ENCODE measurements at places on chromosomes 1 and 21.

- no peak for DNase-seq
Observed at GRCh38 chr1:160664573-160665051, 17.8 kb upstream of the SLAMF1 start.

DNA sequence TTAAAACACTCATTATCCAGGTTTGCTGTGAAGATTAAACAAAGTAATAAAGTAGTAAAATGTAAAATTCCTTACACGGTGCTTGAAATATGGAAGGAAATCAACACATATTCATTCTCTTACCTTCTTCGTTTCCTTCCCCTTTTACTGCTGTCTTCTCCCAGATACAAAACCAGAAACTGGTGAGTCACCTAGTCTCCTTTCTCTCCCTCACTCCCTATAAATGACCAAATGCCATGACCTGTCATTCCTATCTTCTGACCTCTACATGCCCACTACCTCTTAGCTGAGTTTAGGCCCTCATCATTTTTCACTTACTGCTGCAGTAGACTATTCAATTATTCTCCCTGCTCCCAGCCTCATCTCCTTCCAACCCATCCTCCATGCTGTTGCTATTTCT lies 4.3 kb upstream of the NR1I3 start:
- DNase-seq = no peak

DNA sequence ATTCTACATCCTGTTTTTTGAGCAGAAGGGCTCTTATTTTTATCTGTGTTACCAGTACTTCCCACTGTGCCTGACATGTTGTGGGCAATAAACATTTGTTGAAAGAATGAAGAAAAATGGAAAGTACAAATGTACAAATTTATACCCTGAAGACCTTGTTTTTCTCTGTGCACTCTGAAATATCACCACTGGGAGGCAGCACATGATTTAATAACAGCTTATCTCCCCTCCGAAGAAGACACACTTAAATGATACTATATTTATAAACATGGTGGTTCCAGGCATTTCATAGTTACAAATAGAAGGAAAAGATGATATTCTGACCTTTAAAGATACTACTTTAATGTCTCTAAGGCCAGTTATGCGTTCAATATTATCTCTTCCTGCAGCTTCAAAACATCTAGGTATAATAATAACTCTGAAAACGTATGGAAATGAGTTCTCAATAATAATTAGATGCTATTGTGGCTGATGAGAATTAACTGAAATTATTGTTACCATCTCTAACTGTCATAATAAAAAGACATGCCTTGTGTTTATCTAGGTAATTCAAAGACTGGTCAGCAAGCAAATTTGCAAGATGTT lies 12.8 kb downstream of the DYNLT5 start:
- DNase-seq = peak; percentile 18

DNA sequence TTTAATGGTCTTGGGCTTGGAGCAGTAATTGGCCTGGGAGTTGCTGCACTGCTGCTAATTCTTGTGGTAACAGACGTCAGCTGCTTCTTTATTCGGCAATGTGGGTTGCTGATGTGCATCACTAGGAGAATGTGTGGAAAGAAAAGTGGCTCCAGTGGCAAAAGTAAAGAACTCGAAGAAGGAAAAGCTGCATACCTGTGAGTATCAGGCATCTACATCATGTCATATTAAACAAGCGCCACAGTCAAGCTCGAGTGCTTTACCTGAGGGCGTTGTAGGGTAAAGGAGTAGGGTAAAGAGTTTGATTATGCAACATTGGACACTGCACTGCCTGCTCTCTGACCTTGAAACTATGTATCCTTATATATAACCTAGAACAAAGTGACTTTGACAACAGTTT lies 510.6 kb downstream of the NCAM2 start:
- no peak for DNase-seq

DNA sequence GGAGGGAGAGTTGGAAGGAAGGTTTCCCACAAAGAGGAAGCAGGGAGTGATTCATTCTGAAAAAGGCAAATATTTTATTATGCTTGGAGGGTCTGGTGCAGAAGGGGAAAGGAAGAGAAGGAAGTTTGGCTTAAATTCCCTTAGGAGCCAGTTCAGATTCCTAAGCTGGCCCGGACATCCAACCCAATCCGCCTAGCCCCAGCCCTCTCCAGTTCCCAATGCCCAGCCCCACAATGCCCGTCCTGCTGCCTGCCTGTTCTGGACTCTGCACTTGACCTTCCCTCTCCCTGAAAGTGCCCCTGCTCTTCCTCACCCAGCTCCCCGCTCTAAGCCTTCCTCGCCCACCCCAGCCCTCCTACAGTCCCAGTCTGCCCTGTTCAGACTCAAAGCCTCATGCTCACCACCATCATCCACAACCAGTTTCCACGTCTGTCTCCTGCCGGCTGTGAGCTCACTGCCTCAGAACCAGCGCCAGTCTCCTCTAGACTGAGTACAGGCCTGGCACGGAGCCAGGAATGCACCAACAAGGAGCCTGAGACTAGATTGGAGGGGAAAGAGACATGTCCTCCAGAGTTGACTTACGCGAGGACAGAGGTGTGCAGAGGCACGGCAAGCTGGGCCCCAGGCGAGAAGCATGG lies 18.9 kb downstream of the CAPN2 start:
- DNase-seq = no peak

GRCh38 chr1:86325264-86325663 lies 70.9 kb downstream of the ODF2L start:
- no peak for DNase-seq

- DNase-seq = no peak
Observed at GRCh38 chr1:184701816-184702215, 52.8 kb downstream of the EDEM3 start.

DNA sequence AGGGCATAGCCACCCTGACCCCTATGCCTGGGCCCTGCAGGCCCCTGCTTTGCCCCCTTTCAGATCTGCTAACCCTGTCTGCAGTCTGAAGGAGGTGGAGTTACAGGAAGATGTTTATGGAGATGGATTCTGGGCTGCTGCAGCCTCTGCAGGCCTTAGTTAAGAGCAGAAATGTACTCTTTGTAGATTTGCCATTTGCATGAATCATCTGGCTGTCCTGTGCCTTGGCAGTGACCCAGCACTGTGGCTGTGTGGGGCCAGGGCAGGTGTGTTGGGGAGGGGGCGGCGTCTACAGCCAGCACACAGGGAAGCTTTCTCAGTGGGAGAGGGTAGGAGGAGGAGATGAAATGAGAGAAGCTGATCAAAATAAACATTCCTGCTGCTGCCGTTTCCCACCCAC lies 867.3 kb downstream of the PLA2G4A start:
- no peak for DNase-seq
